Effector CD4-positive, alpha-beta T cell (primary cell): ENCODE measurements at places on chromosomes 13 and 19.

- no peak for DNase-seq
These were observed 41.9 kb downstream of the C13orf46 start for GRCh38 chr13:113931841-113932459.

- DNase-seq = no peak
These were observed 20.1 kb downstream of the FPR3 start for GRCh38 chr19:51815043-51815442.

- DNase-seq = no peak
These were observed 9.5 kb upstream of the SHKBP1 start for GRCh38 chr19:40567040-40567749.

- no peak for DNase-seq
These were observed 155.3 kb upstream of the LSM14A start for GRCh38 chr19:34017024-34017423.

GRCh38 chr19:58555369-58555885 lies 522 bp upstream of the CHMP2A start:
- DNase-seq = no peak

DNA sequence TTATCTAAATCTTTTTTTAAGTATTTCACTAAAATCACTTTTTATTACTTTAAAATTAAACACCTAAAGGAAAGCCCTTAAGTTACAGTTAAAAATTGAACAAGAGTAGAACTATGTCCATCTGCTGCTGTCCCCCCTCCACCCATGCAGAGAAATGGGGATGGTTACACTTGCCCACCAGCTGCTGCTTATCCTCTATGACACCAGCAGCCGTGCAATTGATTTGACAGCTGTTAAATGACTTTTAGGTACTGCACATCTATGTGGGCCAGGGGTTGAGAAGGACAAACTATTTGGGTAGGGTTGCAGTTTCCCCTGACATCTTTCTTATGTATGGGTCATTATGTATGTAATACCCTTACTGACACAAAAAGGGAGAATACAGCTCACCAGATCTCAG lies 77.2 kb downstream of the TBC1D4 start:
- DNase-seq = no peak

- DNase-seq = no peak
These were observed 66.3 kb downstream of the MAP4K1 start for GRCh38 chr19:38551450-38551813.

DNA sequence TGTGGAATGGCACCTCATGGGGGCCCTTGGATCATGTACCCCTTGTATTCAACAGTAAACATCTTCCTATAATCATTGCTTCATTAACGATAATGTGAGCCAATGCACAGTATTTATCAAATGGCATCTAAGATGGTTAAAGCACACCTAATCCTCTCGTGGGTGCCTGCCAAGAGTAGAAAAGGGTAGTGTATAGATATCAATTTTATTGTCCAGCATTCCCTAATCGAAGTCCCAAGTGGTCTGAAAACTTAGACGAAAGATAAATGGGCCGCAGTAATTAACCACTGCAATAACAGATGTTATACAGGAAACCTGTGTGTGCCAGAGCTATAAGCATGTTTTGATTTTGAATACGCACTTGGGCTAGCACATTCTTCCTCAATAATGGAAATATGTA lies 667 bp upstream of the MBNL2 start:
- DNase-seq = no peak

- DNase-seq = no peak
These were observed 14.5 kb downstream of the ZNF816 start for GRCh38 chr19:52948025-52948770.

- DNase-seq = no peak
These were observed 4.7 kb downstream of the PNMA8A start for GRCh38 chr19:46466536-46467196.

DNA sequence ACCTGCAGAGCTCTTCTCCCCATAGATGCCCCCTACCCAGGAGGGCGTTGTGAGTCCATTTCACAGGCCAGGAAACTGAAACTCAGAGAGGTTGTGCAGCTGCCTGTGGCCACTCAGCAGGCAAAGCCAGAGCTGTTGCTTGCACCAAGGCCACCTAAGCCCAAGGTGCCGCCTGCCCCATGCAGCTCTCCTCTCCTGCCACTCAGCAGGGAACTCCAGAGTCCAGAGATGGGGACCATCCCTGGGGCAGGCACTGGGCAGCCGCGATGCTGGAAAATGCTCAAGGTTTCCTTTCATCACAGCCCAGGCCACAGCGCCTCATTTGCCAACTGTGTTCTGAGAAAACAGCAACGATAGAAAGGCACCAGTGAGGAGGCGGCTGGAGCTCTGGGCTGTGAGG lies 41.0 kb upstream of the PEPD start:
- no peak for DNase-seq

GRCh38 chr13:98144027-98144741 lies 1.3 kb downstream of the FARP1 start:
- DNase-seq = no peak

DNA sequence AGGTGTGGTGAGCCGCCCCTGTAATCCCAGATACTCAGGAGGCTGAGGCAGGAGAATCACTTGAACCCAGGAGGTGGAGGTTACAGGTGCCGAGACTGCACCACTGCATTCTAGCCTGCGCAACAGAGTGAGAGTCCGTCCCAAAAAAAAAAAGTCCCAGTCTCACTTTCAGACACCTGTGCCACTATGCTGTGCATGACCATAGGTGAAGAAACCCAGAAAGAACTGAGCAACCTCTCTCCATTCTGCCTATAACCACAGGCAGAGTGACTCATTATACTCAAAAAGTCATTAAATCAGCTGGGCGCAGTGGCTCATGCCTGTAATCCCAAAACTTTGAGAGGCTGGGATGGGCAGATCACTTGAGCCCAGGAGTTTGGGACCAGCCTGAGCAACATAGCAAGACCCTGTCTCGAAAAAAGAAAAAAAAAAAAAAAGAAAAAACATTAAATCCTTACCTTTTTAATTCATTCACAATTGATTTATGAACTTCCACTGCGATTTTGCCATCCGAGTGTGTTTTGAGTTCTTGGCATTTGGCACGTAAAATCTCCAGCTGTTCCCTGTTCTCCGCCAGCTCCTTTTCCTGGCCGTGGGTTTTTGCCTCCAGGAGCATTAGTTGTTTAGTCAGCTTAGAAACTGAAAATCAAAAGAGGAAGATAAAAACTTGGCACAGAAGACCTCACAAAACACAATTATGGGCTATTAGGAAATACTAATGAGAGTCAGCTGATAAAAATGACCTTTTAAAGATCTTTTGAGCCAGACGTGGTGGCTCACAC lies 45.5 kb upstream of the SLC7A9 start:
- DNase-seq = no peak

DNA sequence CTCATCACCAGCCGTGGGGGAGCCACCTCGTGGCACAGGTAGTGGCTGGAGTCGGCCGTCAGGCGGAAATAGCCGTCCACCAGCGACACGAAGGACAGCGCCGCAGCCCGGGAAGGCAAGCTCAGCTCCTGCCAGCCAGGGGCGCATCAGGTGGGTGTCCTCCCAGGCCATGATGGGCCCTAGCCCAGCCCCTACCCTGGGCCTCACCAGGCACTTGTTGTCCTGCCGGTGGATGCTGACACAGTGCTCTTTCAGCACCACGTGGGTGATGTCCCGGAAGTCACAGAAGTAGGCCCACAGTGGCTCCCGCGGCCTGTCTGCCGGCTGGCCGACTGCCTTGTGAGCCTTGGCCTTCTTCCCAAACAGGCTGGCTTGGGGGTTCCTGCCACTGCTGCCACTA lies 15.7 kb downstream of the TYK2 start:
- no peak for DNase-seq

DNA sequence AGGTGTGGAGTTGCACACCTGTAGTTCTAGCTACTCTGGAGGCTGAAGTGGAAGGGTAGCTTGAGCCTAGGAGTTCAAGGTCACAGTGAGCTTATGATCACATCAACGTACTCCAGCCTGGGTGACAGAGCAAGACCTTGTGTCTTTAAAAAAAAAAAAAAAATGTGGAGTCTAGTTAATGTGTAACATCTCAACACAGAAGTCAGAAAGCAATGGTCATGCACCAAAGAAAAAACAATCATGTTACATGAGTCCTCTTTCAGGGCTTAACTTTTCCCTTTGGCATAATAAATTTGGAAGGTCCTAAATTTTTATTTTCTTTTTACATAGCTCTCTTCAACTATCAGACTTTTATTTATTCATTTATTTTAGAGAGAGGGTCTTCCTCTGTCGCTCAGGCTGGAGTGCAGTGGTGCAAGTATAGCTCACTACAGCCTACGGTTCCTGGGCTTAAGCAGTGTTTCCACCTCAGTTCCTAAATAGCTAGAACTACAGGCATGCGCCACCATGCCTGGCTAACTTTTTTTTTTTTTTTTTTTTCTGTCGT lies 22.3 kb downstream of the SETDB2 start:
- DNase-seq = no peak

DNA sequence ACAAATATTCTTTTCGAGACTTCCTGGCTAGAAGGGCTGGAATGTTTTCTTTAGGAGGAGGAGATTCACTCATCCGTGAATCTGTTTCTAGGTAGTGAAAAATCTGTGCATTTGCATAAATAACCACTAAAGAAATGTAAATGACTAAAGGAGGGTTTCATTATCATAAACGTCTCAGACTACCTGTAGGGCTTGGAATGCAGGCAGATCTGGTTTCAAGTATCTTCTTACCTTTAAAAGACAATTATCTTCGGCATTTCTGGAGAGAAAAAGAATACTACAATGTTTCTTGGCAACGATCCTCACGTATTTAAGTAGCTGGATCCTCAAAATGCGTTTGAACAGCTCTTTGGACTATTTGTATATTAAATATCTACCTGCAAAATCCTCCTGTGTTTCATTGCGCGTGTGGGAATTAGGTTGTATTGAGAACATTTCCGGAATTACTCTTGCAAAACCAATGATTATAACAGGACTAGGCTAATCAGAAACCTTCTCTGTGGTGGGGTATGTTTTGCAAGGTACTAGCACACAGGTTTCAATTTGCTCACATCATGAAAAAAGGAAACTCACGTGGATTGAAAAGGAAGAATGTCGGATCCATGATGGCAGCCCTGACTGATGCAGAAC lies 291.1 kb upstream of the ARGLU1 start:
- DNase-seq = no peak

DNA sequence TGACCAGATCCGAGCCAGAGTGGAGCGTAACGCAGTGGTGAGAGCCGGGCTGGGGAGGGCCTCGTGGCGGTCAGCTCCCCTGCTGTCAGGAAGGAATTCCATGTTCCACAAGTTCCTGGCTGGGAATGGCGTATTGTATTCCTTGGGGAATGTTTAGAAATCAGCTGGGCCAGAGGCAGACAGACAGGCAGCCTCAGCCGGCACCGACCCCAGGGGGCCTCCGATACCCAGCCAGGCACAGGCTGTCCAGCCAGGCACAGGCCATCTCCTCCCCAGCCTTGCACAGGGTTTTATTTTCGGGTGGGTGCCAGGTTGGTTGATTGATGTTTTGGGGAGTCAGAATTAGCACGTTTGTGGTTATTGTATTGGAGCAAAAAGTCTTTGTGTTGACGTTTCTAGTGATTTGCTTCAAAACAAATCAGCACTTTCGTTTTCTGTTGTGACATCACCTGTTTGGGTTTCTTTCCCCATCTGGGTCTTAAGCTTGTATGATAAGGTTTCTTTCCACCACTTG lies 126.6 kb upstream of the MCF2L start:
- no peak for DNase-seq

DNA sequence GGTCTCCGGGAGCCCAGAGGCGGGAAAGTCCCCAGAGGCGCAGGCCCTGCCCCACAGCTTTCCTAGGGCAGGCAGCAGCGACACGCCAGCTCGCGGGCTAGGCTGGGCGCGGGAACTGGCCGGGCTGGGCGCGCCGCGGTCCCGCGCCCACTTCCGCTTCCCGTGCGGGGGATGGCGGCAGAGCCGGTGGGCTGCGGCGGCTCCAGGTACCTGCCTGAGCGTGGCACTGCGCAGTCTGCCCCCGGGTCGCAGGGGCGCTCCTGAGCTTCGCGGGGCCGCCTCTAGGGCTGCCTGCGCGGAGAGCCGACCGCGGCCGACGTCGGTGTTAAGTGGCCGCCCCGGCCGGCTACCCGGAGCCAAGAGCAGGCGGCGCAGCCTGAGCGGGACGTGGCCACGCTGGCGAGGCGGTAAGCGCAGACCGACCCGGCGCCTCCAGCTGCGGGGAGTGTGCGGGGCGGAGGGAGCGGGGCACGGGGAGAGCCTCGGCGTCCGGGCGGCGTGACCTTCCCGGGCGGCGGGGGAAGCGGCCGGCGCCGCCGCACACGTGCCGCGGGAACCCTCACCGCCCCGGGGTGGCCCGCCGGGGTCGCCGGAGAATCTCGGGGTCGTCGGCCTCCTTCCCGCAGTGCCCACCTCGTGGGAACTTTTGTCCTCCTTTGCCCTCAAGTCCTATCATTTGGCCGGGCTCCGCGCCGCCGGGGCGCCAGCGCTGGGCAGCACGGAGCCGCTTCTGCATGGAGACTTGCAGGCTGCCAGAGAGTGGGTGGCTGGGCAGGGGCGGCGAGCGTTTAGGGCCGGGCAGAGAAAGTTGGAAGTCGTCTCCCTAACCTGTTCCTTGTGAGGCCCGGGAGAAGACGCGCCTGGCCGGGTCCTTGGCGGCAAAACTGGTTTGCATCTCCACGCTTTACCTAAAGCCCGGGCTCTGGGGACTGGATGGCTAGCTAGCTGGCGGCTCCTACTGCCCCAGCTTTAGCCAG lies 31.4 kb upstream of the MPHOSPH8 start:
- no peak for DNase-seq

GRCh38 chr19:38046254-38047048 lies 139.4 kb downstream of the SIPA1L3 start:
- DNase-seq = no peak

GRCh38 chr19:5877427-5877826 lies 7.1 kb upstream of the FUT5 start:
- DNase-seq = no peak

- DNase-seq = no peak
These were observed 35.1 kb downstream of the MTMR6 start for GRCh38 chr13:25252225-25252624.

- DNase-seq = no peak
These were observed 24.1 kb upstream of the CASP14 start for GRCh38 chr19:15025217-15025616.

DNA sequence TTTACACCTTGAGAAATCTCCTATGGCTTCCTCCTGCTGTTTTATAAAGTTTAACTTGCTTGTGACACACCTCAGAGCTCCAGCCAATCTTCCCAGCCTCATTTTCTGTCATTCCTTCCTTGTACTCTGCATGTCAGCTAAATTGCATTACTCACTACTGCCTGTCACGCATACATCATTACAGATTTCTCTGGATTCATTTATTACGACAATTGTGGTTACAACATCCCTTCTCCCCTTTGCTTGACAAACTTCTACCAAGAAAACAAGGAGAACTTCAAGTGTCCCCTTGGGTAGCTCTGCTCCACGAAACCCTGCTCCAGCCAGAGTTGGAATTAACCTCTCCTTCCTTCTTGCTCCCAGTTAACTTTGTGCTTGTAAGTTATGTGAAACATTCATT lies 22.0 kb upstream of the GPR18 start:
- DNase-seq = no peak

- DNase-seq = no peak
These were observed 112.2 kb downstream of the IER2 start for GRCh38 chr19:13262450-13262849.
